Ammon's horn (tissue), 1 donor: ENCODE measurements at places on chromosomes 1 and 21.

DNA sequence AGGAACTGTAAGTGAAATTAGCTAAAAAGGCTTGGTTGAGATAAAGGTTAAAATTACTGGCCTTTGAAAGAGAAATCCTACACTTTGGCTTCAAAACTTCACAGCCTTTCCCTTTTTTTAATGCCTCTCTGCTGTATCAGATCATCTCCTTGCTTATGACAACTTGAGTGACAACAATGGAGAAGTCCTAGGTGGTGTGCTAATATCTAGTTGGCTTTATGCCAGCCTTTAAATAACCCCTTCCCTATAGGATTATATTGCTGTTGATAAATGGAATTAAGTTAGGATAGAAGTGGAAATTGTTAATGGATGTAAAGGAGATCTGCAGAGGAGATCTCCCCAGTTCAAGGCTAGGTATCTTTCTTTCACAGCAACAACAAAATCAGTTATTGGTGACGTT is 130.2 kb upstream of the ATP1B1 start:
- DNase-seq, result no peak

DNA sequence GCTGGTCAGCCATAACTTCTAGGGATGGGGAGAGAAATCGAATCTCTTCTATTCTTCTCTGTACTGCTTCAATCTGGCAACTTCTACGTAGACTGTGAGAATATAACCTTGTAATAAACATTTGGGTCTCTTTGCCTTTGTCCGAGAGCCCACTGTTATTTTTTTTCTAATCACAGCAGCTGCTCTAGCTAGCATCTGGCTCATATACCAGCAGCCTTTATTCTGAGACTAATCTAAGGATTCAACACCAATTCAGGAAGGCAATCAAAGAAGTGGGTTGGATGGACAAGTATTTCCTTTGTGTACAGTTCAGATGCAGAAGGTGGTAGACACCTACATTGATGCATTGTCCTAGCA is 15.6 kb downstream of the PCP4 start:
- DNase-seq, result no peak

- DNase-seq, result no peak
These were observed 86.8 kb upstream of the VAV3 start for GRCh38 chr1:108051631-108052377.

GRCh38 chr21:42734323-42734971 is 81.0 kb downstream of the PDE9A start:
- no peak for DNase-seq

DNA sequence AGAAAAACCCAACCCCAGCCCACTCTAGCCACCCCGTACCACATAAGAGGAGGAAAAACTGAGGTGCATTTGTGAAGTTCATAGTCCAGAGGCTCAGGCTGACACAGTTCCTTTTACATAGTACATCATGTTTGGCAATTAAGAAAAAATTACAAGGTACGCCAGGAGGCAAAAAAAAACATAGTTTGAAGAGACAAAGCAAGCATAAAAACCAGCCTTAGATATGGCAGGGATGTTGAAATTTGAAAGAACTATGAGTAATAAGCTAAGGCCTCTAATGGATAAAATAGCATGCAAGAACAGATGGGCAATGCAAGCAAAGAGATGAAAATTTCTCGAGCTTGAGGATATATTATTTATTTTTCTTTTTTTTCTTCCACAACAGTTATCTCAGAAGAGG is 31.9 kb downstream of the MIXL1 start:
- no peak for DNase-seq

DNA sequence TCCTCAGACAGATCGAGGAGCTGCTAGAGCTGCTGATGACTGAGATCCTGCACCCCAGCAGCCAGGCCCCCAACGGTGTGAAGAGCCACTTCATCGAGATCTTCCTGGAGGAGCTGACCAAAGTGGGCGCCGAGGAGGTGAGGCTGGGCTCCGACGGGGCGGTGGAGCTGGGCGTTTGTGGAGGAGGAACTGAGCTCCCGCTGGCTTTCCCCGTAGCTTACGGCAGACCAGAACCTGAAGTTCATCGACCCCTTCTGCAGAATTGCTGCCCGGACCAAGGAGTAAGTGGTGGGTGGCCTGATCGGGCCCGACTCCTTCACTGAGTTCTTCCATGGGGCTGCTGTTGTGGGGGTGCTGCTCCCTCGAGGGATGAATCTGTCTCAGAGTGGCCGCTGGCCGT is 8.0 kb downstream of the RRP1 start:
- no peak for DNase-seq
